Stimulated activated CD8-positive, alpha-beta memory T cell treated with anti-CD3 and anti-CD28 coated beads, Interleukin-7, amount 100 ng/mL, for 1 hour (primary cell): ENCODE measurements at places on chromosomes 7 and 10.
A peak's percentile ranks its signal among the peaks of the same experiment; 100 is the strongest.

DNA sequence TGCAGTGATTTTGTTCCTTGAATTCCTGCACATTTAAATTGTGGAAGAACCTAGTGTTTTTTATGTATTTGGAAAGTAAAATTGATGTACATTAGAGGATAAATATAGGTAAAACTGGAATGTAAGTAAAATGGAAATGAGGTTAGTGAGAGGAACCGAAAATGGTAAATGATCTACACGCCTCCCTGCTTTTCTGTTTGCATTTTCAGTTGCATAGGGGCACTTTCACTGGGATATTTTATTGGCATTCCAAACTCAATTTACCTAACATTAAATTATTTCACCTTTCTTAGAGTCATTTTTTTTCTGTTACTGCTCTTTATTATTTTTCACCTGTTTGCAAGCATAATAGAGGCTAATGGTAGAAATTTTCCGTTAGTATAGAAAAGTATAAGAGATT is 8.0 kb downstream of the CDK13 start:
- no peak for DNase-seq

DNA sequence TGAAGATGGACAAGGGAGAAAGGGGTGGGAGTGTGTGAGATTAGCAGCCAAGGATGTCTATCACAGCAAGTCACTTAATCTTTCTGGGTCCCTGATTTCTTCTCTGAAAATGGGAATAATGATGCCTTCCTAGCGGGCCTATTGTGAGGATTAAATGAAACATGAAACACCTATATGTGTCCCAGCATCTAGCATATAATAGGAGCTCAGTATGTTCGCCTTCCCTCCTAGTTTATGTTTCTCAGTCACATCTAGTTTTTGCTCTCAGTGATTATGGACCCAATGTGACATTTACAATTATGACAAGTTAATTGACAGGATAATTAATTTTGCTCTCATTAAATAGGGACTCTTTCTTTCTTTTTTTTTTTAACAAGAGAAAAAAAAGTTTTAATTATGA is 252.9 kb downstream of the SNX13 start:
- DNase-seq: no peak

DNA sequence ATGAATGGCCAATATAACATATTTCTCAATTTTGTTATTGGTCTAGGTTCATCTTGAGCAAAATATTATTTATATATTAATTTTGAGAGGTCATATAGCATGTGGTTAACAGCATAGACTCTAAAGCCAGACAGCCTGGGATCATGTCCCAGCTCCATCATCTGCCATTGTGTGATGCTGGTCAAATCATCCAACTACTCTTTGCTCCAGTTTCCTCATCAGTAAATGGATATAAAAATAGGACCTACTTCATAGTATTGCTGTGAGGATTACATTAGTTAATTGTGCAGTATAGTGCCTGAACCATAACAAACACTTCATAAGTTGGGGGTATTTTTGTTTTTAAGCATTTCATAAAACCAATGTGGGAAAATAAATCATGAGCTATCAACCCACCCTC is 199.0 kb downstream of the KIAA1217 start:
- DNase-seq: no peak

GRCh38 chr7:29285444-29285793 is 90.8 kb downstream of the CHN2 start:
- DNase-seq: peak; percentile 15

DNA sequence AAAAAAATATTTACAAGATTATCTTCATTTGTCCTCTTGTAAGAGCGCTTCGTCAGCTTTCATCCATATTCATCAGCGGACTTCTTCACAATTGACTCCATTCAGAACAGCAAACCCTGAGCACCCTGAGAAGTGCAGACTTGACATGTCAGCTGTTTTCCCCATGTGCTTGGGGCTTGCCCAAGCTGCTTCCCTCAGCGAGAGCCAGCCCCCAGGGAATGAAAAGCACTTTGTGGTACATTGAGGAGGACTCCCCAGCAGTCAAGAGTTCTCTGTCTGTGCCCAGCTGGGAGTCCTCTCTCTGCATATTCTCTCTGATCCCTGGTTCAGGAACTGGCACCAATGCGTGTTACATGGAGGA is 22.7 kb downstream of the HKDC1 start:
- no peak for DNase-seq

DNA sequence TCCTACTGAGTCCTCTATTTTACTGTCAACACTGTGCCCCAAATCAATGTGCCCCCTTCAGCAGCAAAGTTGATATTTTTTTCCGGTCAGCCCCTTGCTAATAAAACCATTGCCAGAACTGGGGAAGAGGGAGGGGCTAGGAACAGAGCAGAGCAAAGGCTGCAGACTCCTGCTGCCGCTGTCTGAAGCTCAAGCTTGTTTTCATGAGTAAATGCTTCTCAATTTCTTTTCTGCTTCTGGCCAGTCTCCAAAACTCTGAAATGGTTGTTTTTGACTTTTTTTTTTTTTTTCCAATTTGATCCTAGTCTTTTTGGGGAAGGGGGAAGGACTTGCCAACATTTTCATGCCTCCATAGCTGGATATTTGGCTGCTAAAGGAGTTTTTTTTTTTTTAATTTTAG is 26.7 kb upstream of the PROSER2 start:
- DNase-seq: no peak

- DNase-seq: no peak
Observed at GRCh38 chr7:28328146-28328545, 84.2 kb upstream of the CREB5 start.

DNA sequence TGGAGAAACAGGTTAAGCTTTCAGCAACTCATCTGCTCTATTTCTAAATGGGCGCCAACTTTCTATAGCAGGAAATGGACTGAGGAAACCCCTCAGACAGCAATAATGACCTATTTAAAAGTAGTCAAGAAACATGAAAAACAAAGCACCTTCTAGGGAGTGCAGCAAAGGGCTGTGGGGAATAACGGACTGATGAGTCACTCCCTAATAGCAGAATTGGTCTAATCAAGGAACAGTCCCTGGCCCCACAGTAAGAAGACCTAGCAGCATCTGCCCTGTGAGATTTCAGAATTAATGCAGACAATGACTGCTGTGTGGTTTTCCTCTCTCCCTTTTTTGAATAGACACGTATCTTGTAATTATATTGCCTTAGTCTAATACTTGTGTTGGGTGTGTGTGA is 602.9 kb downstream of the IPMK start:
- no peak for DNase-seq

DNA sequence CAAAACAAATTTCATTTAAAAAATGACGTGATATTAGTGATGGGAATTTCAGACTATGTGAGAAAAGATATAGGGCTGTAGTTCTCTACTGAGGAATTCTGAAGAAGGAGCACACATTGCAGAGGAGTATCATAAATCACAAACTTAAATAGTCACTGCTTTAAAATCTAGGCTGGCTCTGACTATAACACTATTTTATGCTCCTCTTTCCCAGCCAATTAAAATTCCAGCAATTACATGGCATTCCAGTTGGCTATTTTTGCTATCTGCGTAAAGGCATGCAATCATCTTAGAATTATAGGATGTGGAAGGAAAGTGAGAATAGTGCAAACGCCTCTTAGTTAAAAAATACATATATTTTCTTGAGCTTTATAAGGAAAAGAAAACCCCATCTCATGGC is 123.1 kb downstream of the GNAI1 start:
- no peak for DNase-seq

GRCh38 chr7:139750459-139751095 is 27.2 kb downstream of the HIPK2 start:
- no peak for DNase-seq

DNA sequence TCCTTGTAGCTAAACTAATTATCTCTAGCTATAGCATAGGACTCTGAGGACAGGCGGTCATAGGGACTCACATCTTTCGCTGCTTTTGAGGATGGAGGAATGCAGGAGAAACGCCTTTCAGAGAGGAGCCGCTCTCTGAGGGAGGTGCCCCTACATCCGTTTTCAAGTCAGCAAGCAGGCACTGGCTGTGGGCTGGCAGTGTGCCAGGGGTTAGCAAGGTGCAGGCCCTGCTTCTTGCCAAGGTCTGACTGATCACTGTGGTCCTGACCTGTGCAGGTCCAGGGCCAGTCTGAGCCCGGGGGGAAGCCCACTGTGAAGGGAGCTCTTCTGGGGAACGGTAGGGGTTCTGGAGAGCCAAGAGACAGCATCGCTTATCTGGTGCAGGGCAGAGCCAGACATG is 89.4 kb downstream of the SH3PXD2A start:
- peak; percentile 68 for DNase-seq

DNA sequence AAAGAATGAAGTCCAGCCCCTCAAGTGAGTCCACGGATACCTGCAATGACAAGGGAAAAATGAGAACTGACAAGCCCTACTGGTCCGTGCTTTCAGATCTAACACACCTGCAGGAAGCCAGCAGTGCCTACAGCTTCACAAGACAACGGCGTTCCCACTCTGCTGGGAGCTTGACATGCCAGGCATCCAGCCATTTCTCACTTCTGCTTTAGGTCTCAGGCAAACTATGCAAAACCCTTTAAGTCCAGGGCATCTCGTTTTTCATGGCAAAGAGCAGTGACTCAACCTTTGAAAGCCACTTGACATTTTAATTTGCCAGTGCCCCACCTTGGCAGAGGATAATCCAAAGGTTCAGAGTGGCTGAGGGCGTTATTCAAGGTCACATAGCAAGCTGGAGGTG is 49.1 kb upstream of the GPAM start:
- no peak for DNase-seq

DNA sequence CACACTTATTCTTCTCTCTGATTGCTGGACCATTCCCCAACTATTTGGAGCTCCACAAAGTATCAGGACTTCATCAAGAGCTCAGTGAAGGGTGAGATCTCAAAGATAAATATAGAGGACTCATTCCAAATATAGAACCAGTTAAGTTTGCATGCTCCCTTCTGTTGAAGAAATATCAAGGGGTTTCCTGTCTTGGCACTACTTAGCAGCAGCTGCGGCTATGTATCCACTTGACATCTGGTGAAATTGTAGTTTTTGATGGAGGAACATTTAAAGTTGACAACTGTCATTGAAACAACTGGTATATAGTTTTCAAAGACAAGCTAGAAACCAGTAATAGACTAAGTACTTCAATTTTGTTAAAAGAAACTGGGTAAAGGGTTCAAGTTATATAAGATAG is 1.0 kb upstream of the SPAG6 start:
- DNase-seq: no peak

GRCh38 chr10:73910764-73911552 is at the start of gene PLAU:
Gene PLAU (plus strand): TSS chr10:73911132. CDS start chr10:73911556, 424 bp downstream.
- no peak for DNase-seq

GRCh38 chr10:131275691-131276090 is 35.8 kb downstream of the TCERG1L start:
- DNase-seq: no peak
